ENCODE measurements at places on chromosomes 1 and 21.

DNA sequence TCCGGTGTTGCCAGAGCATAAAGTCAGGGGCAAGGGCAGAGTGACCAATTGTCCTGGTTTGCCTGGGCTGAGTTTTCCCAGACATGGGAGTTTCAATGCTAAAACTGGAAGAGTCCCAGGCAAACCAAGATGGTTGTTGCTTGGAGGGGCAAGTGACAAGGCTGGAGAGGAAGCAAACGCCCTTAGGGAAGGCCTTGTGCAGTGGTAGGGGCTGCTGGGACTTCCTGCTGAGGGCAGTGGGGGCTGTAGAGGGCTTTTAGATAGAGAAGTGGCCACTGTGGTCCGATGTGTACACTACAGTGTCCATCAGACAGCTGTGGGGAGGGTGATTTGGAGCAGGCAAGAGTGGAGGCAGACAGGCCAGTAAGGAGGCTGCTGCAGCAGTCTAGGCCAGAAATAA, 7.0 kb upstream of the CELA2A start:
- no peak for DNase-seq

- DNase-seq: no peak
These were observed 28.4 kb downstream of the RRP1B start for GRCh38 chr21:43687566-43688399.

GRCh38 chr1:55320891-55321290, 105.7 kb upstream of the USP24 start:
- DNase-seq: no peak

DNA sequence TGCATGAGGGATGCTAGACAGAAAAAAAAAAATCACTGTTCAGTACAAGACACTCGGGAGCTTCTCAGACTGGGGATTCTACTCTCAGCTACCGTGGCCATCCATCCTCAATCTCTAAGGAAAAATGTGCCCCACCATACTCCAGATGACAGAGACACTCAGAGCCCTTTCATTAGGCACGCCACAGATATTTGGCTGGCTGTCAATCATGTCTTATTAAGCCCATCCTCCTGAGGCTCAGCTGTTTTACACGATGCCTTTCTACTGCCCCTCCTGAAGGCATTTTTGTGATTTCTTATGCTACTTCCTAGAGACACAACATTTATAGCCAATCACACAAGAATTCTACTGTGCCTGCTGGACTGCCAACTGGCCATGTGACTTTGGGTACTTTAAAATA, 92.9 kb downstream of the KIF14 start:
- no peak for DNase-seq

DNA sequence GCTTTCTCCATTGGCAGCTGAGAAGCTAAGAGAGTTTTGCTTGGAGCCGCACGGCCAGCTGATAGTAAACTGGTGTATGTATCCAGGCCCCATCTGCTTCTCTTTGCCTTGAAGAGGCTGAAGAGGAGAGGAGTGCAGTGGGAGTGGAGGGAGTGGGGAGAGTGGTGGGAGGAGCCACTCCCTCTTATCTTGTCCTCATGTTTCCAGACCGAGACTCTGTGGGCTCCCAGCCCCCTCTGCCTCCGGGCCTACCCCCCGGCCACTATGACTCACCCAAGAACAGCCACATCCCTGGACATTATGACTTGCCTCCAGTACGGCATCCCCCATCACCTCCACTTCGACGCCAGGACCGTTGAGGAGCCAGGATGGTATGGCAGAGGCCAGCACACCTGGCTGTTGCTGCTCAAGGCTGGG, 6.0 kb upstream of the LRRC71 start:
- DNase-seq: no peak

DNA sequence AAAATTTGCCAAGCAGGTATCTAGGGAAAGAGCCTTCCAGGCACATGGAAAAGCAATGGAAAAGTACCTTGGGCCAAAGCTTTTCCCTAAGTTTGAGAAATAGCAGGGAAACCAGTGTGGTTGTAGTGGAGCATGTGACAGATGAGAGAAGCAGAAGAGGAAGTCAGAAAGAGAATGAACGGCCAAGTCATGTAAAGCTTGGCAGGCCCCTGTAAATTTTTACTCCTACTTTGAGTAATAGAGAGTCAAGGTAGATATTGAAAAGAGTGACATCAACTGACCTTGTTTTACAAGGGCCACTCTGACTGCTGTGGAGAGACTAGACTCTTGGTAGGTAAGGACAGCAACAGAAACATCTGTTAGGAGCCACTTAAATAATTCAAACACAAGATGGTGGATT, 180.9 kb upstream of the PRMT6 start:
- DNase-seq: no peak

GRCh38 chr21:40388046-40388445, 458.9 kb downstream of the DSCAM start:
- no peak for DNase-seq

- no peak for DNase-seq
These were observed 8.0 kb upstream of the SYTL1 start for GRCh38 chr1:27333717-27334279.

GRCh38 chr1:47725511-47725991, 271.6 kb downstream of the TRABD2B start:
- no peak for DNase-seq

DNA sequence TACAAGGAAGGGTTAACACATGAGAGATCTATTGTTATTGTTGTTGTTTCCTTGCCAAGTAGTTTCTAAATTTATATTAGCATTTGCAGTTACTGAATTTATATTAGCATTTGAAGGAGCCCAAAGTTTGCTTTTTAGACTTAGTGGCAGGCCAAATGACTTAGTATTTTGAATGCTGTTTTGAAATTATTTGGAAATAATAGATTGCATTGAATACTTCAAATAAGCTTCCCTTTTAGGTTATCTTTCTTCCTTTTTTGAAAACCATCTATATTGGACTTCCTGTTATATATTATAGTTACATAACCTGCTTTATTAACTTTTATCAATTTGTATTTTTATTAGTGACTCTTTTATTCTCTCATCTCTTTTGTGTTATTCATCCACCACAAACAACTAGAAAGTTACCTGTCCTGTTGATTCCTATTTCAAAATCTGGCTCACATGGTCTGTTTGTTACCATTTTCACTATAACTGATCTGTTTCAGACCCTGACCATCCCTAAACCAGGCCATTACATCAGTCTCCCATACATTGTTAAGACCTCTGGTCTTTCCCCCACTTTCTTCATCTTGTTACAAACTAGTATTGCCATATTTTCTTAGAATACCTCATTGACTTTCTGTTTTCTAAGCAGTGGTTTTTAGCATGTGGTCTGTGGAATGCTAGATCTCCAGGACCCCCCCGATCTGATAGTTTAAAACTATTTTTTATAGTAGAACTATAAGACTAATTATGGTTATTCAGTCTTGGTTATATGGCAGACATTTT, 185.2 kb downstream of the RASAL2 start:
- DNase-seq: no peak
